HEK293T (cell line): ENCODE measurements at places on chromosomes 6 and 20.

GRCh38 chr20:45934046-45934585 lies 367 bp upstream of the PCIF1 start:
- peak; percentile 54 for DNase-seq

DNA sequence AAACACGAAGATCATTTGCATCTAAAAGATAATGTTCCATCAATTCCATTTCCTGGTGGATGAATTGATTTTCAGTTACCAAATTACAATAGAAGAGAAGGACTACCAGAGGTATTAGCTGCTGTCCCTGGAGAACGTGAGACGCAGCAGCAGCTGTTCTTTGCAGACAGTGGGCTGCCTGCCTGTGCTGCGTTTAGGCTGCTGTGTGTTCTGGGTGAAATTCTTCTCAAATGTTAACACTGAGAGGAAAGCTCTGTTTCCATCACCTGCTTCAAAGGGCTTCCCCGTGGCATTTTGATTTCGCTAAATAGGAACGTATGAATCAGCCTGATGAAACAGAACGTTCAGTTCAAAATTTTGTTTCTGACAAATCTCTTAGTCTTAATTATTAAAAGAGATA lies 362.2 kb downstream of the C6orf118 start:
- DNase-seq, result no peak

DNA sequence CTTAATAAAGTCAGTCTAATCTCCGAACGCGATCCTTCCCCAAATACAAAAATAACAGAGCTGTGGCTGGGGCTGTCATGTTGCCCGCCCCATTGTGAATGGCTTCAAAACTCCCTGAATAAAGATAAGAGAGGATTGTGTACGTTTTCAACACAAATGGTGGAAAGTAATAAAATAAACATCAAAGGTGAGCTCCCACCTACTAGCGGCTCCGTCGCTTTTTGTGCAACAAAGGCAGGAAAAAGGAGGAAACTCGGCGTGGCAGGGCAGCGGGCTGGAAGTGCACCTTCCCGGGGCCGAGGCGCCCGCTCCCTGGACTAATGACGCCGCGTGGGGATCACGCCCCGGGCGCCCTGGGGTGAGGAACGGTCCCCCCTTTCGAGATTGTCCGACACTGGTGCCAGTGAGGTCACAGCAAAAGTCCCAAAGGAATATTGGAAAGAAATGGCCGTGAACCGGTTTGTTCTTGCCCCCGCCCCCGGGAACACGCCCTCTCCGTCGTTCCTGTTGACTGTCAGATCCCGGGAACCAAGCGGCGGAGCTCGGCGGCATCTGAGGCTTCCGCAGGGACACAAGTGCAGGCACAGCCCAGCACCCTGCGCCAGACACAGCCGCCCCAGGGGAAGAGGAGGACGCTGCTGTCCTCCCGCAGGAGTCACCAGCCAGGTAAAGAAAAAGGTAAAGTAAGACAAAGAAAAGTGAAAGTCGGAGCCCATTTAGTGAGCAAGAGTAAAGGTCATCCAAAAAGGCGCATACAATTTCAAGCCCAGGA lies 1.1 kb upstream of the FOXQ1 start:
- DNase-seq, result peak; percentile 46

GRCh38 chr20:22794200-22794599 lies 209.8 kb upstream of the FOXA2 start:
- DNase-seq, result no peak

GRCh38 chr6:92496527-92496926 lies 922.8 kb downstream of the EPHA7 start:
- no peak for DNase-seq

GRCh38 chr20:44896583-44896982 lies 11.1 kb downstream of the YWHAB start:
- DNase-seq, result no peak

- no peak for DNase-seq
Measured at GRCh38 chr20:54706581-54706980, 231.2 kb downstream of the DOK5 start.

DNA sequence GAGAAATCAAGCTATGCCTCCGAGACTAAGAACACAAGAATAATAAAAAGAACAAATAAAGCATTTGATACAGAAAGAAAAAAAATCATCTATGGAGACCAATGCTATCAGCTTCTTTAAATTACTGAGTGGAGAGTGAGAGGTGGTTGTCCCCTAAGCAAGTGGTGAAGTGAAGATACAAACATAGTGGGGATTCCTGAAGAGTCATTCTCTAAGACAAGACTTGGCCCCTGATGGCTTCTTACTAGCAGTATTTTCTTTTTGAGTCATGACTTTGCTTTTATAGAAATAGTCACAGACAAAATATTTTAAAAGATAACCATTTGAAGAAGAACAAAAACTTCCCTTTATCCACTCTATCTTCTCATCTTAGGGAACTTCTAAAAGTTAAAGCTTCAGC lies 261.4 kb upstream of the PRDM1 start:
- no peak for DNase-seq

- DNase-seq, result no peak
Measured at GRCh38 chr20:13288357-13288756, 67.3 kb downstream of the ISM1 start.

- DNase-seq, result no peak
Measured at GRCh38 chr6:47061309-47062300, 19.5 kb upstream of the ADGRF1 start.

DNA sequence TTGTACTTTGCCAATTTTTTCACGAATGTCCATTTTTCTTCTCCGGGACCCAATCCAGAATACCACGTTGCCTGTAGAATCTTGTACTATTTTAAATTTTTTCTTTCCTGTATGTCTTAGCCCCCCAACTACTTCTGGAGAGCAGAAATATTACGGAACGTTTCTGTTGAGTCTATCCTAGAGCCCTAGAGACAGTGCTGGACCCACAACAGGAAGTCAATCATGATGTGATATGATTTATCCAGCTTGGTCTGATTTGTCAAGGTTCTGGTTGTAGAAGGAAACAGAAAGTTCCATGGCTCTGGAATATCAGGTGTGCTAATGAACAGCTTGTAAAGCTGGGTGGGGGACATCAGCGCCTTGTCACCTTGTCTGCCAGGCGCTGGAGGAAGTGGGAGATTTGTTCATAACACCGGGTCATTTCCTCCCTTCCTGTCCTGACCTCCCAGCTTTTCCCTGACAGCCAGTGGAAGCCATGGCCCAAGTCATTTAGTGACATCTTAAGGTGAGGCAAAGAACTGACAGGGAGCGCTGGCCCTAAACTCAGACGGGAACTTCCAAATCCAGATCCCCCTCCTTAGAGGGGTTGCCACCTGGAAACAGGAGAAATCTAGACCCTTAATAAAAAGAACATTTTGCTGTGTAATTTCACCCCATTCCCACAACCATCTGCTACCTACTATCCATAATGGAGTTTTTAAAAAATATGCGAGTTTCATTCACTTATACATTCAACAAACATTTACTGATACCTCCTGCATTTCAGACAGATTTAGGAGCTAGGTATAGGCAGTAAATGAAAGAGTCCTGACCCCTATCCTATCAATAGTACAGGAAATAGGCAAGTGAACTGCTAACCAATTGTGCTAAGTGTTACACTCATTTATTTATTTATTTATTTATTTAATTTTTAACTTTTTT lies 130.5 kb downstream of the ZFP64 start:
- peak; percentile 24 for DNase-seq

GRCh38 chr20:8360035-8360434 lies 228.0 kb downstream of the PLCB1 start:
- no peak for DNase-seq

- DNase-seq, result no peak
Measured at GRCh38 chr20:10861619-10862018, 187.8 kb upstream of the JAG1 start.

DNA sequence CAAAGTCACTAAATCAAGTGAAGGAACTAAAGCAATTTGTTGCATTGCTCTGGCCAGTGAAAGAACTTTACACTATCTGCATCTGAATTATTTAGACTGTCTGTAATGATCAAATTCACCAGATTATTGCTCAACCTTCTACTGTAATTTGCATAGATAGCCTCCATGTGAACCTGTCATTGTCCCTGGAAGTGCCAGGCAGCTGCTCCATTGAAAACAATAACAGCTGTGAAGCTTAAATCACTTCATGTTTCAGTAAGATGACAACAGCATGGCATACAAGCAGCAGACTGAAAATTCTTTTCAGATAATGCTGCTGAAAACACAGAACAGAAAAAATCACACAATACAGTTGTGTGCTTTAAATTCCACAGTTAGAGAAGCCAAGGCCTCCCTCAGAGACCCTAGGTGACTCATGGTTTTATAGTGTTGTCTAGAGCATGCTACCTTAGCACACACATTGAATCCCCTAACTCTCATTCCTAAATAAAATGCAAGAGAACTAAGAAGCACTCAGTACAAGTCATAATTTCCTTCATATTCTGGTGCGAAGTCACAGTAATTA lies 248.9 kb downstream of the TPBG start:
- DNase-seq, result no peak

- DNase-seq, result no peak
Measured at GRCh38 chr6:34391473-34391785, 1.0 kb downstream of the NUDT3 start.

GRCh38 chr6:62229231-62229630 lies 56.8 kb downstream of the KHDRBS2 start:
- DNase-seq, result no peak

DNA sequence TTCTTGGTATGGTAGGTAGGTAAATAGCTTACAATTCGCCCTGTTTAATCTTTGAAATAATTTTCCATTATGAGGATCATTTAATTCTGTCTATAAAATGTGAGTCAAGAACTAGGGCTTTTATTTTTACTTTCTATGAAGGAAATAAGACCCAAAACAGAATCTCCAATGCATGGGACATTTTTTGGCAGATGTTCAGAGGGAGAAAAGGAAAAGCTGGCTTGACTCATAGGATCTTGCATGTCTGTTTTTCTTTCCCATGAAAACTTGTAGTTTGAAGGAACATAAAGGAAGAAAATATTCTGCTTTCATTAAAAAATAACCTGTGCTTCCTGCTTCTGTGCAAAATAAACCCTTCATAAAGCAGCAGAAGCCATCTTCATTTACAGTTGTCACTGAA lies 143.1 kb upstream of the INSM1 start:
- no peak for DNase-seq

DNA sequence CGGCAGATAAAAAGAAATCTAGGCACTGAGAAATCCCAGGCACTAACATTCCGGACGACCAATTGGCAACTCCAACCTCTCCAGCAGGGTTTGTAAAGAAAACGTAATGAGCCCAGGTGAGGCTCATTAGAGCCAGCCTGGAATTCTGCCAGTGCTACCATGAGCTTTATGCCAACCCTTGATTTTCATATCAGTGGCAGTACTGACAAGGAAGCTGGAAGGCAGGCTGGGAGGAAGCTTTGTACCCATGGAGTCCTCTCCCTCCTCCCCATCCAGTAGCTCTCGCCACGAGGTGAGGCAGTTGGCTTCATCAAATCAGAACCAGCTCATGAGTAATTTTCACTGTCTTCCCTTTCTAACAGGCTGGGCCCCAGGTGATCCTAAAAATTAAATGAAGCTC lies 250.2 kb downstream of the ZNF217 start:
- DNase-seq, result no peak

GRCh38 chr6:140401761-140402160 lies 1027.3 kb upstream of the CITED2 start:
- no peak for DNase-seq

- DNase-seq, result no peak
Measured at GRCh38 chr6:117496383-117496990, 14.0 kb downstream of the DCBLD1 start.

DNA sequence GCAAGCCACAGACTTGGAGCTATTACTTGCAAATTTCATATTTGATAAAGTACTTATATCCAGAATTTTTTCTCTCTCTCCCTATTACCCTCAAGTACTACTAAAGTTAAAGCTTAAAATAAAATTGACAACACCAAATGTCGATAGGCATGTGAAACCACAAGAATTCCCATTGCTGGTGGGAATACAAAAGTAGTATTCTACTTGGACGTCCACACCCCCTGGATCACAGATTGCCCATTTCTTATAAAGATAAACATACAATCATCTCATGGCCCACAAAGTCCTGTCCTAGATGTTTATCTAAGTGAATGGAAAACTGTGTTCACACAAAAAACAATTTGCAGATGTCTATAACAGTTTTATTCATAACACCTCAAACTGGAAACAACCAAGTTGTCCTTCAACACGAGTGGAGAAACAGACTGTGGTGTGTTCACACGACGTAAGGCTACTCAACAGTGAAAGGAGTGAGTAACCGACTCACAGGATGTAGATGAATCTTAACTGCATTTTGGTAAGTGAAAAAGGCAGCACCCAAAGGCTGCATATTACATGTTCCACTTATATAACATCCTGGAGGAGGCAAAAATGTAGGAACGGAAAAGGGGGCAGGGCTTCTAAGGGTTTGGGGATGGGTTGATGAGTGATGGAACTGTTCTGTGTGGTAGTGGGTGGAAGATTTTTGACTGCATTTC lies 297.4 kb downstream of the THBS2 start:
- DNase-seq, result no peak

DNA sequence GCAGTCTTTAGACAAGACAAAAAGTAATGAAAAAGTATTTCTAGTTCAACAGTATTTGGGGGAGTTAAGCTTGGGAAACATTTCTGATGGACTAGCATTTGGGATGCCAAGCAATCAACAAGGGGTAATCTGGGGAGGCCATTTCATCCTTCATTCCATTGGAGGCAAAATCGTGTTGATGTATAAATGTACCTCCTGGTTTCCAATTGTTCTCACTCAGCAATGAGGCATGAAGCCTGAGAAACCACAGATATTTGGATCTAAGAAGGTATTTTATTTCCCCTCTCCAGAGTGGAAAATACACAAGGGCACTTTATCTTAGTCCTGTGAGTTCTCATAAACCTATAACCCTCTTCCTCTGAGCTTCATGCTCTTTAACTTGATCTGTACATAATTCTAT lies 68.2 kb downstream of the TBX18 start:
- DNase-seq, result no peak

DNA sequence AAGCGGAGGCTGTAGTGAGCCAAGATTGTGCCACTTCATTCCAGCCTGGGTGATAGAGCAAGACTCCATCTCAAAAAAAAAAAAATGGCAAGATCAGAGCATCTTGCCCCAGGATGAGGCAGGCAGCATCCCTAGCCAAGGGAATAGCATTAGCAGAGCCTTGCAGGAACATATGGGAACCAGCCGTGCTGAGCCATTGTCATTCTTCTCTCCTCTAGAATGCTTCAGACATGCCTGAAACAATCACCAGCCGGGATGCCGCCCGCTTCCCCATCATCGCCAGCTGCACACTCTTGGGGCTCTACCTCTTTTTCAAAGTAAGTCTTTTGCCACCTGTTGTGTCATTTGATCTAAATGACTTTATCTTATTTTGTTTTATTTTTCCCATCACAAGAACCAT lies 13.0 kb downstream of the HM13 start:
- no peak for DNase-seq

DNA sequence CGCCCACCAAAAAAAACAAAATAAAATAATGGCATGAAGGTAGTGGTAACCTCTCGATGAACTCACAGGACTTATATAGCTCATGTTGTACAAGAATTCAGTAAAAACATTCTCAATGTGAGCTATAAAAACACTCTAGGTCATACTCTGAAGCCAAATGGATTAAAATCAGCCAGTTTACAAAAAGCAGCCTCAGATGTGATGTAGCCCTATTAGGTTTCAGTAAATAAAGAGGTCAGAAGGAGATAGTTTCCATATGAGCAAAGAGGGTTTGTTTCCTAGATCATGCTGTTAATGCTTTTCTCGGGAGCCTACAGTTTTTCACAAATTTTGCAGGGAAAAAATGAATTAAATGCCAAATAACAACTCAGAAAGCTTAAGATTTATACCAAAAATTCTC lies 319.5 kb upstream of the HSF2 start:
- no peak for DNase-seq
